A549 (cell line): ENCODE measurements at places on chromosomes 3 and 15.

- DNase-seq = no peak
Observed at GRCh38 chr3:108420926-108421325, 89.5 kb downstream of the MYH15 start.

DNA sequence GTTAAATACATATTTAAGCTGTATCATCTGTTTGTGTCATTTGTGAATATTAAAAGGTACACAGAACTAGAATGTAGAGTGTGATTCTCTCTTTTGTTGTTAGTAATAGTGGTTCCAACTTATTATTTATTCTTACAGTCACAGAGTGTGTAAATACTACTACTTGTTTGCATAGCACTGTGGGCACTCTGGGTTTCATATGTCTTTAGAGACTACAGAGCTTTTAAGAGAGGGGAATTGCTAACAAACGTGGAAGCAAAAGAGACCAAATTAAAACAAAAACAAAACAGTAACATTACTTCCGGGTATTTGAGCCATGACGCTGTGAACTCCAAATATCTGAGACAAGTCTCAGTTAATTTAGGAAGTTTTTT is 828.0 kb upstream of the DPPA4 start:
- peak; percentile 31 for DNase-seq

GRCh38 chr15:38216763-38217162 is 35.9 kb upstream of the SPRED1 start:
- no peak for DNase-seq

- DNase-seq = no peak
Observed at GRCh38 chr15:39340903-39341645, 239.8 kb upstream of the THBS1 start.

GRCh38 chr3:168688267-168688666 is 592.5 kb upstream of the GOLIM4 start:
- DNase-seq = no peak
